ENCODE measurements at places on chromosomes 12 and 14.

- DNase-seq, result no peak
Observed at GRCh38 chr12:87246726-87247125, 782.5 kb downstream of the C12orf50 start.

GRCh38 chr14:92897922-92898565 lies 24.9 kb upstream of the CHGA start:
- peak; percentile 13 for DNase-seq

GRCh38 chr12:92123780-92124688 lies 21.6 kb downstream of the BTG1 start:
- DNase-seq, result peak; percentile 35

DNA sequence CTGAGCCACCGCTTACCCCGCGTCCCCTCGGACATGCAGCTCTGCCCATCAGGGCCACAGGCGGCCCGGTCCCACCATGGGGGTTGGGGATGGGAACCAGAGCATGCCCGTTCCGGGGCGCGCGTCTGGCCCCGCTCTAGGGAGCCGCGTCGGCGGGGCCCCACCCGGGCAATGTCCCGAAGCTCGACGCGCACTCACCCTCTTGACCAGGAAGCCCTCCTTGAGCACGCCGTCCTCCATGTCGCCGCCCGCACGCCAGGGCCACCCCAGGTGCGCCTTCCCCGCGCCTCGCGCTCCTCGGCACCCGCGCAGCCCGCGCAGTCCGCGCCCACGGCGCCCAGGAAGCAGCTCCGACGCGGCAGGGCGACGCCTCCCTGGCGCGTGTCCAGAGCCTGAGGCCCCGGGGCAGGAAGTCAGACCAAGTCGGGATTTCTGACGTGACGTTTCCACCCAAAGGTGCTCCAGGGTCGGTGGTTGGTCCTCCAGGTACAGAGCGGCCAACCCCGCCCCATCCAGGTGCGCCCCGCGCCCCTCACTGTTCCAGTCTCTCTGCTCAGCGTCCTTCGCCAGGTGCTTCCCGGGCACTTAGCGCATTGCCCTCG lies at the start of gene PLEK2:
Gene PLEK2, minus strand, starts transcription at position 346 of the 602 bp plus-strand sequence. Its CDS starts 106 bp downstream, at position 240.
- peak; percentile 40 for DNase-seq

DNA sequence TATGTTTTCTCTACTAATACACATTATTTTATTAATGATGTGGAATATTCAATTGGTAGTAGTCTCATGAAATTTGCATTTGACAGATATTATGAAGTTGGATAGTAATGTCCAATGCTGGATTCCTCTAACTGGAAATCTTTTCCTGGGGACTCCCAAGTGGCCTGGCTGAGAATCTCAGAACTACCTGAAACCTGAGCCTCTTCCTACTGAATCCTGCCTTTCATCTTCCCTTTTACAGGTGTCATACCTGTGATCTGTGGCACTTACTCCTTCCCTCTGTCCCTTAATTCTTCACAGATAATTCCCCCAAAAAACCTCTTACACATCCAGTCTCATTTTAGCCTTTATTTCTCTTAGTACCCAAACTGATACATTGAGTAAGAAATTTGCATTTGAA lies 89.7 kb upstream of the MYF6 start:
- no peak for DNase-seq

GRCh38 chr14:51828017-51828797 lies 32.2 kb upstream of the GNG2 start:
- DNase-seq, result peak; percentile 46

DNA sequence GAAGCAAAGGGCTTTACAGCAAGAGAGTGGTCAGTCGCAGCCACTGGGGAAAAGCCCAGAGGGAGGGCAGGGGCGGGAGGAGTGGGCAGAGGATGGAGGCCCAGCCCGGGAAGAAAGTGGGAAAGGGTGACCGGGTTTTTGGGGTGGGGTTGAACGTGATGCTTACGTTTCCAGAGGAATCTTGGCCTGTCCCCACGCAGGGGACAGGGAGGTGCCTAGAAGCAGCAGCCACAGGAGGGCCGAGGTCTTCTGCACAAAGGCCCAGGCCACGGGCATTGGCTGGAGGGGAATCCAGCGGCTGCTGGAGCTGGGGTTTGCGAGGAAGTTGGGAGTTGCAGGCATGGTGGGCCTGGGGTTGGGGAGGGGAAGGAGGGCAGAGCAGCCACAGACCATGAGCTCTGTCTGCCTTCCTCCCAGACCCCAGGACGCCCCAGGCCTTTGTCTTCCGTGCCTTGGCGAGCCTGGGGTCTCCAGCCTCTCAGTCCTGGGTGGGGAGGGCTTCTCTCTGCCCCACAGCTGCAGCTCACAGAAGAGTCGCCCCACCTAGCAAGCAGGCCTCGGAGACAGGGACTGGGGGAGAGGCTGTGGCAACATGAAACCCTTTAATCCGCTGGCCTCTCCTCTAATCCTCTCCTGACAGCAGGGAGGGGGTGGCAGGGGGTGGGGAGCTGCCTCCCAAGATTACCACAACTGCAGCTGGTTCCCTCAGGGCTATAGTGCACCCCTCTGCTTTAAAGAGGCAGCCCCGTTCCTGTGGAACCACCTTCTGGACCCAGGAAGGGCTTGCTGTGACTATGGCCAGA lies at the start of gene CACNA2D4:
Gene CACNA2D4, minus strand, starts transcription at position 572 of the 803 bp plus-strand sequence. Its CDS starts 179 bp downstream, at position 393.
- no peak for DNase-seq

DNA sequence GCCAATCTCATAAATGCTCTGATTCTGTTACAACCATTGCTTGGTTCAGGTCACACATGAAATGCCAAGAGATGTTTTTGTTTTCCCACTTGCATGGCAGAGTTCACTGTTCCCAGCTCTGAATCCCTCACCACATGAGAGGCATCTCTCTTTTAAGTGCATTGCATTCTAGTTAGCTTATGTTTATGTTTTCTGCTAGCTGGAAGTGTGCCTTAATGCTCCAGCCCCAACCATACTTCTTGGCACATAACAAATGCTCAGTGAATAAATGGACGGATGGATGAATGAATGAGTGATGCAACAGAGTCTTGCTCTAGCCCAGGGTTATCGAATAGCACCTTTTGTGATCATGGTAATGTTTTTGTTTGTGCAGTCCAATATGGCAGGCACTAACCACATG lies 197.3 kb downstream of the PPM1H start:
- DNase-seq, result no peak

DNA sequence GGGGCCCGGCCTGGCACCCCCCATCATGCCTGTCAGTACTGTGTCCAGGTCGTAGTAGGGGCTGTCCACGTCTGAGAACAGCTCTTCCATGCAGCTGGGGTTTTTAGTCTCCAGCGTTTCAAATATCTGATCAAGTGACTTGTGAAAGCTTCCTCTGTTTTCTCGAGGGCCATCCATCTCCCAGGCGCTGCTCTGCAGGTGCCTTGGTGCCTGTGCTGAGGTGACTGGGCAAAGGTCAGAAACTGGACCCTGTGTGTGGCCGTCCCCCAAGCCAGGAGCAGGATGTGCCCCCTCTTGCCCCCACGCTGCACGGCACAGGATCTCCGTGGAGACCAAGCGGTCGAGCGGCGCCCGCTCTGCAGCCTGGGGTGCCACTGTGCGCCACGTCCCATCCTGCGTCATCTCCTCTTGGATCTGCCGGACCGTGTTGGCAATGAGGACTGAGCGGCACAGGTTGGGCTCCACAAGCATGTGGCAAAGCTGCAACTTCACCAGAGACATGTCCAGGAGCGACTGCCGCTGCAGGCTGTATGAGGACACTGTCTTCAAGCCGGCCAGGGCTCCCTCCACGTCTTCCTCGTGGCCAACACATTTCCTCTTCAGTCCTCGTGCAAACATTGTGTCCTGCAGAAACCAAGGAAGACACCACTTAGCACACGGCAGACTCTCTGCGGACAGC lies 9.4 kb downstream of the CDCA4 start:
- DNase-seq, result no peak

- DNase-seq, result no peak
Observed at GRCh38 chr12:31728289-31728916, 418 bp downstream of the AMN1 start.

GRCh38 chr12:132164426-132164825 lies 20.2 kb downstream of the NOC4L start:
- no peak for DNase-seq

DNA sequence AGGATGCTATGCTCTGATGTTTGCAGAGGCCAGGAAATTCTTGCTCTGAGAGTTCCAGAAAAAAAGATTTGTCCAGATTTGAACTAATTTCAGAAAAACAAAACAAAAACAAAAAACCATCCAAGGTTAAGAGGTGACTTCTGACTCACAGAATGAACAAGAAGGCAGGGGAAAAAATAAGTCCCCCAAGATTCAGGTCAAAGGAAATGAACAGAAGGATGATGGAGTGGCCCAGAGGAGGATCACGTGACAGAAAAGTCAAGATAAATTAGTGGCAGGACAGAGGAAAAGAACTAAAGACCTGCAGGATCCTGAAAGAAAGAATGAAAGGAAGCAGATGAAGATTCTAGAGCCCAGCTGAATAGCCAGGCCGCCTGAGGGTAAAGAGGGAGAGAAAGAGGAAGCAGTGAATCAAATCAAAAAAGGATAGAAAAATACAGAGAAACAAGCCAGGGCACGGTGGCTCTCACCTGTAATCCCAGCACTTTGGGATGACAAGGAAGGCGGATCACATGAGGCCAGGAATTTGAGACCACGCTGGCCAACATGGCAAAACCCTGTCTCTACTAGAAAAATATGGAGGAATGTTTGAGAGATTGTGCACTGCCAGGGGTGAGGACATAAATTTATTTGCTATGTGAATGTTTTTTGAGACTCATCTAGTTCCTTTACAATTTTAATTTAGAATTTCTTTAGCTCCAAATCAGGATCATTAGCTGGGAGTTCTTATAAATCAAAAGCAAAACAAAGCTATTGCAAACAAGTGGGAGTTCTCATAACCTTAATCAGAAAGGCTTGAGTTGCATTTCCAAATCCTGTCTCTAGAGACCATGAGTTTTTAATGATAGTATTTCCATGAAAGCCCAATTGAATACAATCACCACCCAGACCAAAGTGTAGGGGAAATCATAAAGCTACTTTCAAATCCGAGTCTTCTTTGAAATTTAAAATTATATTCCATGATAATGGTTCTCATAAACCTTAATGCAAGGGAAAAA lies 217.1 kb upstream of the PLEKHG7 start:
- peak; percentile 44 for DNase-seq

GRCh38 chr12:89181271-89181920 lies 170.9 kb downstream of the DUSP6 start:
- peak; percentile 91 for DNase-seq

DNA sequence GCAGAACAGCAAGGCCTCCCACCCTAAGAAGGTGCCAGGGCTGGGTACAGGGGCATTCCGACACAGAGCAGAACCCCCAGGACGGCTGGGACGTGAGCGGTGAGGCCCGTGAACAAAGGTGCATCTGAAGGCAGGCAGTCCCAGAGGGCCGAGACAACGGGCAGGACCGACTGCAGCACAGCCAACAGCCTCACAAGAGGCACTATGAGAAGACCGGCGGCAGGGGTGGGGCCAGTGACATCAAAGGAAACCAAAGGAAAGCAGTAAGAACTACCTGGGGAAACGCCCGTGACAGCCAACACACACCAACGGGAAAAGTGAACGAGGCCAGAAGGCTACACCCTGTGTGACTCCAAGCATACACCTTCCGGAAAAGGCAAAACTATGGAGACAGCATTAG lies 9.1 kb downstream of the BTBD6 start:
- no peak for DNase-seq

- no peak for DNase-seq
Observed at GRCh38 chr12:69844416-69844815, 19.4 kb downstream of the MYRFL start.

DNA sequence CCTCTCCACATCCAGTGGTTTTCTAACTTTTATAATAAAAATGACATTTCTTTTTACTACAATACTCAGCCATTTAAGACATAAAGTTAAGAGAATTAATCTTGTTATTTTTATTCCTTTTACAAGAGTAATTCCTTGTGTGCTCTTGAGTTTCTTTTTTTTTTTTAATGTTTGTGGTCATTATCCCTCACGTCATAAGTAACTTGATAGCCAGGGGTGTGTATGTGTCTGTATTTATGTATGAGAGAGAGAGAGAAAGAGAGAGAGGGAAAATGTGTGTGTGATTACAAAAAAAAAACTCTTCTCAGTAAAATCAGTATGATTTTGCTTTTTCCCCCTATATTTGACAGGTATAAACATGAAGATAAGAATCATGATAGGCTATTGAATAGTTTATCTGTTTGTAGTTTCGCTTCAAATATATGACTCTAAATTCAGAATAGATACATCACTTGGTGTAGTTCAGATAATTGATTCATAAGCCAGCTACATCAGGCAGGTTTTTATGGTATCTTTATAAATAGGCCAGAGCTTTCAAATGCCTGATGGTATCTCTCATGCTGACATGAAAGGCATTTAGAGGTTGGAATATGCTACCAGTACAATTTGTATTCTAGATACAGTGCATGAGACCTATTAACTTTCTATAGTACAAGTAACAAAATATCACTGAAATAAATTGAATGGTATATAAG lies 34.9 kb downstream of the RERGL start:
- no peak for DNase-seq

- peak; percentile 77 for DNase-seq
Observed at GRCh38 chr12:96578526-96579125, 89.2 kb downstream of the CFAP54 start.

- DNase-seq, result no peak
Observed at GRCh38 chr12:53504004-53504920, 3.0 kb downstream of the NPFF start.

DNA sequence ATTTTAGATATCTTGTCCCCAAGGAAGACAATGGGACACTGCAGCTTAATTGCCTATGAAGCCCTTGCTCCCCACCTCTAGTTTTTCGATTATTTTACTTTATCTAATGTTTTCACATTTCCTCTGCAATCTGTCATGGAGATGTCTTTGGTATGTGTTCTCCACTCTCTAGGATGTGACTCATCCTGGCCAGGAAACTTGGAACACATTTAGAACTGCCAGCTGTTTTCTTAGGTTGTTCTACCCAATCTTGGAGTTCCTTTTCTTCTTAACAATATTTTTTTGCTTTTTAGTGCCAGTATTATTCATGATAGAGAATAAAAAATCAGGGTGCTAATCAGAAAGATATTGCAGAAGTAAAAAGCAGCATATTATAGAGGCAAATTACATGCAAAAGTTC lies 101.7 kb upstream of the CLEC14A start:
- DNase-seq, result peak; percentile 92

- DNase-seq, result no peak
Observed at GRCh38 chr12:131892711-131893604, 1.5 kb upstream of the ULK1 start.

GRCh38 chr12:3115078-3115477 lies 37.9 kb downstream of the TSPAN9 start:
- no peak for DNase-seq

DNA sequence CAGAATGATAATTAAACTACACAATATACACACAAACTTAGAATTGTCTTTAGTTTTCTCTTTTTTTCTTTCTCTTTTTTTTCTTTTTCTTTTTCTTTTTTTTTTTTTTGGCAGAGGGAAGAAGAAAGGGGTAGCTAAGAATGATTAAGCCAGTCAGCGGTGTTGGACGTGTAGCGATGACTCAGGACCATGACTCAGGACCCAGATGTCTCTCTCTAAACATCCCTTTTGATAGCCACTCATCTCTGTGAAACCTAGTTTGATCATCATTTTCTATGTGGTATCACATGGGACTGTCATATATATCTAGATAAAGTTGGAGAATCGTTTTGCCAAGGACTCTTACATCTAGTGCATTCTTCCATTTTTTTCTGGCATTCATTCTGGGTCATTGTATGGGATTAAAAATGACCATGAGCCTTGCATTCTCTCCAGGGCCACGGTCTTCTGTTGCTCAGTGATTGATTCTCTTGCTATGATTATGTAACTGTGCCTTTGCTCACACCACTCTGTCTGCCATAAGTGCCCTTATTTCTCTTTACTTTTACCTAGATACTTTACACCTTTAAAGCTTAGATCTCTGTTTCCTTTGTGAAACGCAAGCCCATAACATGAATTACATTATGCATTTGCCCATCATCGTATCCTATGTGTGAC lies 26.6 kb upstream of the NRXN3 start:
- peak; percentile 1 for DNase-seq

All from choroid plexus epithelial cell (primary cell).